ENCODE measurements at places on chromosomes 7 and 10.
A peak's percentile ranks its signal among the peaks of the same experiment; 100 is the strongest.

GRCh38 chr10:63431962-63432797 lies 33.6 kb downstream of the JMJD1C start:
- peak; percentile 77 for DNase-seq

GRCh38 chr10:52481986-52482555 lies 168.0 kb downstream of the DKK1 start:
- no peak for DNase-seq

- peak; percentile 43 for DNase-seq
Measured at GRCh38 chr10:21496343-21497176, 28.9 kb downstream of the SKIDA1 start.

GRCh38 chr7:129390314-129390713 lies 43.9 kb upstream of the STRIP2 start:
- DNase-seq, result no peak

DNA sequence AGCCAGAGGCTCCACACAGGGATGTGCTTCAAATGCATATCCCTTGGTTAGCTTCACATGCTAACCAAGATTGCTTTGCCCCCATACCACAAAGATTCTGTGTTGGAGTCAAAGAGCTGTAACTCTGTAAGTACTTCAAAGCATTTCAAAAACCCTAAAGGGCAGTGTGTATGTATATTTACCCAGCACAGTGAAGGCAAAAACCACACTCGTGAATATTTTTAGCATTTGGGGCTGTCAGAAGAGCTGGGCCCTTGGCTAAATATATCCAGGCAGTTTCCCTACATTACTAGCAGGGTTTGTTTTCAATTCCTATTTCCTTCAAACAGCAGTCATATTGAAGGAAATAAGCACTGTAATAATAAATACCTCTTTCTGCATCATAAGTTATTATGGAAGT lies 84.2 kb upstream of the STEAP1B start:
- DNase-seq, result peak; percentile 27

GRCh38 chr7:12257582-12257981 lies 46.5 kb downstream of the TMEM106B start:
- peak; percentile 93 for DNase-seq

DNA sequence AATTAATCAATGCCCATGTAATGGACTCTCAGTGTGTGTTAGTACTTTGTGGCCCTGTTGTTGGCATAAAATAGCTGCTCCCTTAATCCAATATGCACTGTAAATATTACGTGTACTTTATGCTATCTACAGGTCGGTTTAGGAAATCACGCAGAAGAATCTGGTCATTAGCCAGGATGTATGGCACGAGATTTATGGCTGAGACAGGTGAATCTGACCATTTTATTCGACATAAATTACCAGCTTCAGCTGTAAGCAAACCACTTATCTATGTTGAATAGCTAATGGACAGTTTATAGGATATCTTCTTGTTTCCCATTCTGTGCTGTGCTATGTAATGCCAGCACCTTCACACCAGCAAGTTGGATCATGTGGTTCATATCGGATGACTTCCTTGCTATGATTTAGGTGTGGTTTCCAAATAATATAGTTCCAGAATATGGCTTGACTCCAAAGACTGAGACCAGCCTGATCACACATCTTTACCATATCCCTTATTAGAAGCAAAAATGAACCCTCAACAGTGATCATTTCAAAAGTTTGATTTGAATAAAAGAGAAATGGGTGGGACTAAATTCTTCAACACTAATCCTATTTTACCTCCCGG lies 301.4 kb downstream of the AHR start:
- no peak for DNase-seq

DNA sequence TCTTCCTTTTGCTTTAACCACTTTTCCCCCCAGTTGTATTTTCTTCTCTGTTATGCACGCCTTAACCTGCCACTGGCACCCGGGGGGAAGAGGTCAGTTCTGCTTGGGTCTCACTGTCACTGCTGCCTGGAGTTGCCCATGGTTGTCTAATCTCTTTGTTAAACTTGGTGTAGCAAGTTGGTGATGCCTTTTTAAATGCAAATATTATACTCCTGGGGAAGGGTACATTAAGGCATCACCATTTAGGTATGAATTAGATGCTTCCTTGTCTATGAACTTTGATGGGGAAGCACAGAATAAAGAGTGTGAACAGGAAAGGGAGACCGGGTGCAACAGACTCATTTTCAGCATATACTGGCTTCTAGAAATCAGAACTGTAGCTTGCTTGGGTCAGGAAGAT lies 9.1 kb upstream of the SORCS3 start:
- no peak for DNase-seq

- no peak for DNase-seq
Measured at GRCh38 chr10:133481657-133482056, 27.9 kb downstream of the SCART1 start.

- DNase-seq, result no peak
Measured at GRCh38 chr10:114518401-114519305, 114.4 kb upstream of the AFAP1L2 start.

DNA sequence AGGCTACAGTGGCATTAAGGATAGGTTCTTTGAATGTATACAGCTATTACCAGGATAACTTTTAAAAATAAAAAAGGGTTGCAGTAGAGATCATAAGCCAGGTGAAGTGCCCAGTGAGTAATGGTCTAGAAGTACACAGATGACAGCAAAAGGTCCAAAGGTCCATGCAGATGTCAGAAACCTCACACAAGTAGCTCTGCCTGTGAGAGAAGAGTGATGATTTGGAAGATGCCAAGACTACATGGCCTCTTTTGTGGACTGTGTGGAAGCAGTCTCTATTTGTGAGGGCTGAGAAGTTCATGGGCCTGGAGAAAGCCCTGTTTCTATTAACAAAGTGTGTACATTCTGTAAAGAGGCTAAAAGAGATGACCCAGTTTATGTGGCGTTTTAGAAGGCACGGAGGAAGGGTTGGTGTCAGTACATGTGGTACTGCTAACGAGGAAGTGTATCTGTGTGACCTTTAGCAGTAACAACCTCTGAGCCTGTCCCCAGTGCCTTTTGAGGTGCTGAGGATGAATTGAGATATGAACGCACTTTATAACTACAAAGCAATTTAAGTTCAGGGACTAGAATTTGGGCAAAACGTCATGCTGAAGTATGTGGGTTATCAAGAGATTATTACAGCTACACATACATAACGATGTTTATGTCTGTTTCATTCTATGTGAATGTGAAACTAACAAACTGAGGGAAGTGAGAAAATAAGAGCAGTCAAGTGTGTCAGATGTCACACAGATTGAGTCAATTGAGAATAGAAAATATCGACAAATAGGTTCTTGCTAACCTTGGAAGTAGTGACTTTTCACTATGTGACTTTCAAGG lies 7.6 kb downstream of the CYCS start:
- peak; percentile 54 for DNase-seq

DNA sequence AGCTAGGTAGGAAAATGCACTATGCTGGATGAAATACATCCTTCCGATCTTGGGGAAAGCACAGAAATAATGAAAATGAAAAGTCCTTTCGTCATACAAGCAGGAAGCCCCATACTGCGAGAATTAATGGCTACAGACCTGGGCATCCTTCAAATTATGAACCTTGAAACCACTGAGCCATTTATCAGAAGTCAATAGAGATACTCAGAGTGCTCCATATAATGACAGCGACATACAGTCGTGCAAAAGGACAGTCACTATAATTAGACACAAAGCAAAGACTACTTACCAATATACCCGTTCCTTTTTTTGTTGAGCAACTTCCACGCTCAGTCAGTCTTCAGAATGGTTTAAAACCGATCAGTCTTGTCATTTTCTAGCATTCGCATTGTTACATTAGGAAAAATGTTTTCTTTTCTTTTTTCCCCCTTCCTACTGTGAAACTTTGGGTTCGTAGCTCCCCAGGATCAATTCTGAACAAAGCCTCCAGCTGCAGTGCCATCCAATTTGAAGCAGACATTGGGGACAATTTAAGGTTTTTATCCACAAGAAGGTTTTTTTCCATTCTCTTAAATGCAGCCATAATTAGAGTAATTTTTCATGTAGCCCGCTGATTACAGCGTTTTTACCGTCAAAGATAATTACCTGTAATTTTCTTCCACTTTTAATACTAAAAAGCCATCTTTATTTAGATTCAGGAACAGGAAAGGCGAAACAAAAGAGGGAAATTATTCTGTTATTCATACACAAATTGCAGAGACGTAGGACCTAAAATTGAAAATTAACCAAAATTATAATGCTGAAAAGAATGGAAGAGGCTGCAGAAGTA lies 6.4 kb downstream of the DLX6 start:
- DNase-seq, result no peak
